Pancreas (tissue), 10 donors: ENCODE measurements at places on chromosomes 5 and 9. TPM values are rescaled to one million over a fixed set of nuclear protein-coding genes. Genes with fewer than 3 reads are reported as not detected.
A peak's percentile ranks its signal among the peaks of the same experiment; 100 is the strongest.

OR1L6 gene
- polyA plus RNA-seq = not detected

DNA sequence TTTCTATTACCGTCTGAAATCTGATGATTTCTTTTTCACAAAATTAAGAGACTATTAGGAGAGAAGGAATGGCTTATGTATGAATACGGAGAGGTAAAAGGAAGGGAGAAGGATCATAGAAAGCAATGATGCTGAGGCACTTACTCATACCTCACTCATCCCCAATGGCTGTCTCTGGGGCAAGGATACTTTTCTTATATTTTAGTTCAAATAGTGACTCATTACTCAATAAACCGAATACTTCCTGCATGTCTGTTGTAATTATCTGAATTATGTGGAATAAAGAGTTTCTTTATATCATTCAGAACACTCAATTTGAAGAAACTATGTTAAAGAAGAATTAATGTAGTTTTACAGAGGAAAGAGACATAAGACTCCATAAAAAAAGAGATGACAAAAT, 284.5 kb upstream of the NUDT12 start:
- DNase-seq = no peak

OR13C8 gene
- not detected for polyA plus RNA-seq

DNA sequence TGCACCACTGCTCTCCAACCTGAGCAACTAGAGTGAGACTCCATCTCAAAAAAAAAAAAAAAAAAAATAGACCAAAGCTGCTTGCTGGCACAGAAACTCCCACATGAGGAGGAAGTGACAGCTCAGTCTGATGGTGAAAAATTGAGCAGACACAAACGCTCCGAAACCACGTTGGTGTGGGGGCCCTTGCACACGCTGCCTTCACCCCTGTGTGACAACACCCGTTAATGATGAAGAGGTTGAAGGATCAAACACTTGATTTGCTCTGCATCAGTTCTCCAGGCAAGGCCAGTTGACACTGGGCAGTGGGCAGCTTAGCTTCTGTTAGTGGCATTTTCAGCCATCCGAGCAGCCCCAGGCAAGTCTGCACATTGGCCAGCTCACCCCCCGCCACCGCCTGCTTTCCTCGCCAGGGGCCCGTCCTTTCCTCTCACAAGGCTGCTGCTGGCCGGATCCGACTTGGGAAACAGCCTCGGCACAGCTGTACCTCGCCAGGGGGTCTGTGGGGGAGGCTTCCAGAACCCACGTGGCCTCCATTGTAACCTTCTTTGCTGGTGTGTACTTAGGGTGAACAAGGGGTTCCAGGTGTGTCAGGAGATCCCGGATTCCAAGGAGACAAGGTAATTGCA, 79.8 kb downstream of the COL27A1 start:
- DNase-seq = no peak

DNA sequence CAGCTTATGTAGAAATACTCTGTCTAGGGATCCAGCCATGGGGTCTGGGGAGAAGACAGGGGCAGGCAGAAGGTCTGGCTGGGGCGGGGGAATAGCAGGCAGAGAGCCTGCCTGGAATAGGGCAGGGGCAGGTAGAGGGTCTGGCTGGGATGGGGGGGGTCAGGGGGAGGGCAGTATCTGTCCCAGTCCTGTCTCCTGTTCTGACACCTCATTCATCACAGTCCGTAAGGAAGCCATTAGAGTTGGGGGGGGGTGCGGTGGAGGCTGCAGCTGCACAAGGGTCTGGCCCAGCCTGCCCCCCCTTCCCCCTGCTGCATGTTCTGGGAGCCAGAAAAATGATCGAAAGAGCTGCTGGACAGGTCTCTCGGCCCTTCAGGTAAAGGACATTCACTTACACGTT, 32.6 kb downstream of the CNTFR start:
- DNase-seq = no peak

PROB1 gene
- 0.38 TPM for polyA plus RNA-seq

GRCh38 chr5:168304349-168304748, 12.9 kb downstream of the WWC1 start:
- no peak for DNase-seq

TOR2A gene
- polyA plus RNA-seq = 10.1 TPM

DNA sequence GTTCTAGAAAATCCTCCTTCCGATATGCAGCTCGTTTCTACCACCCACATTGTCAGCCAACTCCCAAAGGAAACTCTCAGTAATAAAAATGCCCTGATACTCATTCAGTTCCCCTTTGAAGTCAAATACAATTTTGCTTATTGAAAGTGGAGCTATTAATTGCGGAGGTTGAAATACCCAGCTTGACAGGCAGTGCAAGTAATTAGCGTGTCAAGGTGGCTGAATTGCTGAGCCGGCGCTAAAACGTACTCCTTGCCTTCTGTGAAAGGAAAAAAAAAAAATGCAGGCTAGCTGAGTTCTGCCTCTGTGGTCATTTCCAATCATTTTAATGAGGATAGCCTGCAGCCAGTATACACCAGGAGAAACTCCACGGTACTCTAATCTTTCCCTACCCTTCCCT, 165.5 kb downstream of the RORB start:
- DNase-seq = no peak

ANKRD20A1 gene
- polyA plus RNA-seq = 5.2 TPM

DNA sequence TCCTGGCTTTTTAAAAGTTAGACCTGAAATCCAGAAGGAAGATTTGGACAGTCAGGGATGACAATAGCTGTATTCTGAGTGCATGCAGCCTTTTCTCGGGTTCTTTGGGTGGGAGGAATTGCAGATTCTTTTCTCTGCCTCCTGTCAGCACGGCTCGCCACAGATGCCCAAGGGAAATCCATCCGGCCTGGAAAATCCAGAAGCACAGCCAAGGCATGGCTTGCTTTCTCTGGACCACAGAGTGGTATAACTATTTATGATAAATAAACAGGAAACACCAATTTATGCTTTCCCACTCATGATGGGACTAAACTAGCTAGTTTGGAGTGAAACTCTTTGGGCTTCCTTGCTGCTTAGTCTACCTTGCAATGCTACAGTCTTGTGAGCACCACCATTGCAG, 59.1 kb downstream of the C9orf152 start:
- DNase-seq = no peak

GRCh38 chr5:67335426-67335825, 138.8 kb upstream of the CD180 start:
- no peak for DNase-seq

- no peak for DNase-seq
These were observed 593.4 kb upstream of the RGMB start for GRCh38 chr5:98179791-98180755.

SLC22A4 gene
- 0.34 TPM for polyA plus RNA-seq

TTC23L gene
- 0.04 TPM for polyA plus RNA-seq

DNA sequence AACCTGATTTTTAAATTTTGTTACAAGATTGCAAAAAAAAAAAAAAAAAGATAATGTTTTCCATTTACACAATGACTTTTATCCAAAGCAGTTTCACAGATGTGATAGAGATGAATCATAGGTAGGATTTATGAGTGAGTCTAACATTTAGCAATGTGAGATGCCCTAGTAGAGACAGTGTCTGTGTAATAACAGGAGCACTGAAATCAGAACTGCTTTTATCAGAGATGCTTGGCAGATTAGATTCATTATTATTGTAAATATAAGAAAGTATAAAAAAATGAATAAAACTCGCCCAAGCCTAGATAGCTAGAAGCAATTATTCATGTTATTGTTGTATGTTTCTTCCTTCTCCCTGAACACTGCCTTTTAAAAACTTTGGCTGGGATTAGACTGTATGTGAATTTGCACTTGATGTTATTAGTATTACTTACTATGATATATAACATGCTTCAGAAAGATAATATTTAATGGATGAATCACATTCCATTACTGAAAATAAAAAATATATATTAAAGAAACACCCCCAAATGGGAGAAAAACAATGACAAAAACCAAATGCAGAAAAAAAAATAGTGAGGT, 567.3 kb upstream of the KLF4 start:
- no peak for DNase-seq

DNA sequence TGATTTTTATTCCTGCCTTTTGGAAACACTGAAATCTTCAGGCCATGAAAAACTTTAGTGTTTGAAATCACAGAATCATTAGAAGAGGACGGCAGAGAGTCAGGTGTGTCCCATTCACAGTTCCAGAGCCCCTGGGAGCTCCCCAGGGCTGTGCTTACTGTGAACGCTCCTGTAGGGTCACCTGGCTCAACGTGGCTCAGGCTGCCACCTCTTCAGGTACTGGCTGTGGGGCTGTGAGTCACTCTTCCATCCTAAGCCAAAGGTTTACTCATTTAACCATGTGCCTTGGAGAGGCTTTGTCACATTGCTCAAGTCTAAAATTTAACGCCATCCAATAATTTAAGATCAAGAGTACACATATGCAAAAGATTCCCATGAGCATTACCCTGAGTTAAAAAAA, 50.2 kb upstream of the FSTL4 start:
- no peak for DNase-seq

- DNase-seq = no peak
These were observed 83.0 kb downstream of the GABBR2 start for GRCh38 chr9:98625728-98626127.

- DNase-seq = no peak
These were observed 32.9 kb downstream of the SLIT3 start for GRCh38 chr5:169268019-169268418.

- no peak for DNase-seq
These were observed 287.7 kb downstream of the ACTL7B start for GRCh38 chr9:108568093-108568492.

- no peak for DNase-seq
These were observed 27.6 kb downstream of the ZNF462 start for GRCh38 chr9:106890608-106891007.

- DNase-seq = peak; percentile 37
These were observed 161.3 kb upstream of the DAPK1 start for GRCh38 chr9:87336407-87336806.

DNA sequence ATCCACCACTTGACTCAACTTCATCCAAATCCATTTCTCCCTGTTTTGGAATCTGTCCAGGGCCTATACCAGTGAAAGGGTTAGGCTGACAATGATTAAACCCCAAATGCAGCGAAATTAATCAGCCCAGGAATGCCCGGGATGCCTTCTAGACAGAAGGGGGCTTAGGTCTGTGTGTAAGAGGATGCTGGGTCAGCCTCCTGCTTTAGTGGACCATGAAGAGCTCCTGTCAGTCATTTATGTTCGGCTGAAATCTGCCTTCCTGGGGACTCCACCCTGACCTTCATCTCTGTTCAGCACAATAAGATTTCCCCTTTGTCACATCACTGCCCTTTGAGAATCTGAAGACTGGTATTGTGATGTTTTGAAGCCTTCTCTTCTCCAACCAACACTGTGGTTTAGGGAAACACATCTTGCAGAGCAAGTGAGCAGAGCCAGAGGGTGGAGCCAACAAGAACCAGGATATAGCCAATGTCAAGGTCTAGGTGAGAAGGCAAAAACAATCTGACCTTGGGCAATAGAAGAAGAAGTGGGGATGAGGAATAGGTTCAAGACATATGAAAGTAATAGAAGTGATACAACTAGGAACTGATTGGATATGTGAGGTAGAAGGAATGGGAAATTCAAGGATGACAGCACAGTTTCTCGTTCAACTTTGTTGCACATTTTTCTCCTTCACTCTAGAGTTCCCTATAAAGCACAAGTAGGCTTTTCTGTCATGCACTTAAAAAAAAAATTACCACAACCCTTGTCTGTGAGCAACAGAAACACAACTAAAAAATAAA, 234.4 kb downstream of the ARHGAP26 start:
- DNase-seq = no peak

DNA sequence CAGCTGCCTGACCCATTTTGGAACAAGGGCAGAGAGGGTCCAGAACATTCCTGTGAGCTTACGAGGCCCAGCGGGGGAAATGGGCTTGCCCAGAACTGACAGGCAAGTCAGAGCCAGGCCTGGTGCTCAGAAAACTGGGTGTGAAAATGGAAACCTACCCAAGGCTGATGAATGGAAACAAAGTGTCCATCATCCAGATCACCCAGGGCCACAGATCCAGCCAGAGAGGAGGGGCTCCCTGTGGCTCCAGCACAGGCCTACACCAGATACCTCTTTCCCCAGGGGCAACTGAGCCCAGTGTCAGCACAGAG, 3.1 kb downstream of the CLTB start:
- DNase-seq = no peak

DNA sequence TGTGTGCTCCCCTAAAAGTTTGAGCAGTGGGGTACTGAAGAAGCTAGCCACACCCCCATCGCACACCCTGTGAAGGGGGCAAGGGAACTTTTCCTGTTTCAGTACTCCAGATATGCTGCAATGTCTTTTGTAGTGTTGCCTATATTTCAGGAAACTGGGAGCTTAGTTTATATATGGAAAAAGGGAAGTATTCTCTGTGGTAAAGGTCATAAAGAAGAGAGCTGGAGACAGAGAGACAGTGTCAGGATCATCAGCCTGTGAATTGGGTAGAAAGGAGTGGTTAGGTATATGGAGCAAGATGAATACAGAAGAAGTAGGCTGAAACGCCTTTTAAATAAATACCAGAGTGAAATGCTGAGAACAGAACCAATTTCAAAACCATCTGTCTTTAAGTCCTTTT, 82.2 kb upstream of the C9orf72 start:
- no peak for DNase-seq

DNA sequence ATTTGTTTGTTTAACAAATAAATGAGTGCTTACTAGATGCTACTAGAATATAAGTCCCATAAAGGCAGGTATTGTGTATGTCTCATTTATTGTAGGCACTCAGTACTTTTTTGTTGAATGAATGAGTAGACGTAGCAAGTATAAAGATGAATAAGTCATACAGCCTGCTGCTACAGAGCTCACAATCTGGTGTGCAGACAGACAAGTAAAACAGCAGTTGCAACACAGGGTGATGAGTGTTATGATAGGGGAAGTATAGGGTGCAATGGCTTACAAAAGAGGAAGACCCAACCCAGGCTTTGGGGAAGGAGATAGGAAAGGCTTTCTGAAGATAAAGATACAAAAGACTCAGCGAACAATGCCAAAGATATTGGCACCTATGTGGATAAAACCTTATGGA, 47.7 kb downstream of the SH3RF2 start:
- DNase-seq = no peak

DNA sequence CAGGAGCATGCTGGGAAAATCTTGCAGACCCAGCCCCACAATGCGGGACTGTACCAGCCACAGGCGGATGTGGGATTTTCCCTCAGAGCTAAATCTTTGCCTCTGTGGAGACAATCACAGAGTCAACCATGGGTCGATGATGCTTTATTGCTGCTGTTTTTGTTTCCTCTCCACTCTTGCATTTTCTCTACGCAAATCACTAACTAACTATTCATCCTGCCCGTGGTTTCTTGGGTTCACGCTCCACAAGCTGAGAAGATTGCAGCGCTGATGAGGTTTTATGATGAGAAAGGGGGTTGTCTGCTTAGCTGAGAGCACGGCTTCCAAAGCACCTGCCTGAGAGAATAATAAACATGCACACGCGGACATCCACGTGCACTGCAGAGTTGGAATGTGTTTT, 500.2 kb upstream of the ADAMTS16 start:
- no peak for DNase-seq

CCIN gene
- polyA plus RNA-seq = 0.05 TPM

TAF1L gene
- polyA plus RNA-seq = 0.04 TPM

HMHB1 gene
- polyA plus RNA-seq = not detected

PCDH12 gene
- 0.65 TPM for polyA plus RNA-seq

DNA sequence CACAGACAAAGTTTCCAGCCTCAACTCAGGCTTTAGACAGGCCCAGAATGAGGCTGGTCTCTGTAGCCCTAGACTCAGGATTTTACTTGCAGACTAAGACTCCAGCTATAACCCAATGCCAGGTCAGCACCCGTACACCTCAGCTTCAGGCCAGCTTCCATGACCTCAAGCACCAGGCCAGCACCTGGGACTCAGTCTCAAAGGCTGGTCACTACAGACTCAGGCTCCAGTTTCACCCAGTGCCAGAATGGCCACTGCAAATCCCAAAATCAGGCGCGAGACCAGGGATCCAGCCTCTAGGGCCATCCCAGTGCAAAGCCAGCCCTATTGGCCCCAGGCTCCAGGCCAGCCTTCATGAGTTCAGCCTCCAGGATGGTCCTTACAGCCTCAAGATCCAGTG, 44.9 kb downstream of the C9 start:
- DNase-seq = no peak
